Daoy (cell line): ENCODE measurements at places on chromosomes 5 and 9. TPM values are rescaled to one million over a fixed set of nuclear protein-coding genes. Genes with fewer than 3 reads are reported as not detected.

GRCh38 chr9:129555512-129556215 is 65.2 kb downstream of the C9orf50 start:
- DNase-seq, result peak; percentile 34

DNA sequence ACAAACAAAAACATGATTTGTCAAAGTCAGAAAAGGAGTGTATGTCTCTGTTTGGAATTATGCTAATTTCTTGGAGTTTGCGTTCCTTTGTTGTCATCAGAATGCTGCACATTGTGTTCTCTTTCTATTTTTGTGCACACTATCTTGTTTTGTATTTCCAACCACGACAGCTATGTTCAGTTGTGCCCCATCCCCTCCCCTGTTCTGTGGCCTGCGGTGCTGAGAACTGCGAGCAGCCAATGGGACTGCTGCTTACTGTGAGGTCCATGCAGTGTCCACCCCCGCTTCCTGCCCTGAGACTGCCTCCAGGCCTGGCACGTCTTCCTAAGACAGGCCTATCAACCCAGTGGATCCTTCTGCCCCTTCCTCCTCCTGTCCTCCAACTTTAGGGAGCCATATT is 76.8 kb downstream of the PALM2AKAP2 start:
- DNase-seq, result peak; percentile 42

DNA sequence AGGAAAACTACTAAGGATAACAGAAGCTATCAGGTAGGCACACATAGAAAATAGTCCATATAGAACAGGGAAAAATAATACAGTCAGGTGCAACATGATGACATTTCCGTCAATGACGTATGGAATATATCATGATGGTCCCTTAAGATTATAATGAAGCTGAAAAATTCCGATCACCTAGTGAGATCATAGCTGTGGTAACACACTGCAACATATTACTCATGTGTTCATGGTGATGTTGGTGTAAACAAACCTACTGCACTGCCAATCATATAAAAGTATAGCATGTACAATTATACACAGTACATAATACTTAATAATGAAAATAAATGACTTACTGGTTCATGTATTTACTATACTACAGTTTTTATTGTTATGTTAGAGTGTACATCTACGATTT is 60.0 kb downstream of the MEGF9 start:
- DNase-seq, result no peak

- DNase-seq, result no peak
Measured at GRCh38 chr9:35771943-35772342, 17.9 kb upstream of the MSMP start.

- DNase-seq, result no peak
Measured at GRCh38 chr9:92534204-92534603, 1.6 kb downstream of the ECM2 start.

DNA sequence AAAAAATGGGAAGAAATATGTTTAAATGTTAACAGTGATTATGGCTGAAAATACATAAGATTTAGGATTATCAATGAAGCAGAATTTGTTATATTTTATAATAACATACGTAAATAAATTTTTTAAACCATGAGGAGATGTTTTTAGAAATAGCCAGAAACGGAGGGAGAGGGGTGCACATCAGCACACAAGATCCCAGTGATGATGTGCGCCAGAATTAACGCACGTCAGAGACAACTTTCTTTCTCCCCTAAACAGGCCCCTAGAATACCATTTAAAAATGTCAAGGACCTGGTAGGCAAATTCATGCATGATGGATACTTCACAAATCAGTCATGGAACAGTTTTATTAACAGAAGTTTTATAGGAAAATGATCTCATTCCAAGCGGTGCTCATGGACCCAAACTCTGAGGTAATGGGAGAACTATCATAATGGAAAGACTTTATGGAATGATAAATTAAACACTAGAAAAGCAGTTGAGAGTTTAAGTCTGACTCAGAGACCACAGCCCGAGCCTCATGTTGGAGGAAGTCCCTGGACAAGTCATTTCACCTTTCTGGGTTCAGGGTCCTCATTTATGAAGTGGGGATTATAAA is 258.9 kb upstream of the GAS1 start:
- DNase-seq, result peak; percentile 85

DNA sequence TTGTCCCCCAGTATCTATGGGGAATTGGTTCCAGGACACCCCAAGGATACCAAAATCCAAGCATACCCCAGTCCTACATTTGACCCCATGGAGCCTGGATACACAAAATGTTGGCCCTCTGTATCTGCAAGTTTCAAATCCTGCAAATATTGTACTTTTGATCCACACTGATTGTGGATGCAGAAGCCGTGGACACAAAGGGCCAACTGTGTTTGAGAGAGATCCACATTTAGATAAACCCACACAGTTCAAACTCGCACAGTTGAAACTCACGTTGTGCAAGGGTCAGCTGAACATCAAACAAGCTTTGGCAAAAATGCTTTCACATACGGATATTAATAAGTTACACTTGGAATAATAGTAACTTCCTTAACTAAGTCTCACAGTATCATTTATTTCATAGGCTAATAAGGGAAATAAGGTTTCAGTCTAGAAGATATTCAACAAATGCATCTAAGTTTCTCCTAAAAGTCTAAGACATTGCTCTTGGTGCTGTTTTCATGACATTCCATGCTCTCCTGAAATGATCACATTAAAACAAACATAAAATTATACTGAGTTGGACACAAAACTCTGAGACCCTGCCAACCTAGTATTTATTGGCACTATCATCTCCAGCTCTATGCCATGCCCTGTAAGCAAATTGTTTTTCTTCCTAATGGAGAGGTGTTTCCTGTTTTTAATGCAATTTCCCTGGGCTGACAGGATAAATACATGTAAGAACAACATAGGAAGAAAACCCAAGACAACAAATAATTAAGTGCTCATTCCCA is 32.3 kb downstream of the ACTL7A start:
- no peak for DNase-seq

DNA sequence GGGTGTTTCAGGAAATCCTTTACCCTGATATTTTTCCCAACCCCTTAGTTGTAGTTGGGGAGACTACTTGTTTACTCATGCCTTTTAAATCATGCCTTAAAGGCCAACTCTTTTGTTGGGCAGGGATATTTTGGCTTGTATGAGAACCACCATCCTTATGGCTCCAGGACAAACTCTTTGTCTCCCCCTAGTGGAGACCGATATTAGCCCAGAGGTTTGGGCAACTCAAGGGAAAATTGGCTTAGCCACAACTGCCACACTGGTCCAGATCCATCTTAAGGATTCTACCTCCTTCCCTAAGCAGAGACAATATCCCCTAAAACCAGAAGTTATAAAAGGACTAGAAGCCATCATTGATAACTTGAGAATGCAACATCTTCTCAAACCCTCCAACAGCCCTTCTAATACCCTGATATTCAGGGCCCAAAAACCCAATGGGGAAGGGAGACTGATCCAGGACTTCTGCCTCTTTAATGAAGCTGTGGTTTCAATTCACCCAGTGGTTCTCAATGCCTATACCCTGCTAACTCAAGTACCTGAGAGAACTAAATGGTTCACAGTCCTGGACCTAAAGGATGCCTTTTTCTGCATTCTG is 100.9 kb upstream of the HCN1 start:
- no peak for DNase-seq

DNA sequence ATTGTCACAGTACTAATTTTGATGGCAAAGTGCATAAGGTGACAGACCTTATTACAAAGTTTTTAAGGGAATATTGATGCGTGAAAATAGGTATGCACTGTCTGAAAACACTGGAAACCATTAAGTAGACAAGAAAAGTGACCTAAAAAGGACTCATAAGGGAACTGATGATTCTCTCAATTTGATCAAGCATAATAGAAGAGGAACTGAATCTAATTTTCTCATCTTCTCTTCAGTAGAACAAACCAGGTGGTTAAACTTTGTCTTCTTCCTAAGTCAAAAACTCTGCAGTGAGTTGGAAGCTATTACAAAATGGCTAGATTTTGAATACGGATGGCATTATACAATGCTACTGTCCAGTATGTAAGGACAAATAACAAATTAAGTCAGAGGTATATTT is 53.4 kb downstream of the RNF145 start:
- DNase-seq, result no peak

DNA sequence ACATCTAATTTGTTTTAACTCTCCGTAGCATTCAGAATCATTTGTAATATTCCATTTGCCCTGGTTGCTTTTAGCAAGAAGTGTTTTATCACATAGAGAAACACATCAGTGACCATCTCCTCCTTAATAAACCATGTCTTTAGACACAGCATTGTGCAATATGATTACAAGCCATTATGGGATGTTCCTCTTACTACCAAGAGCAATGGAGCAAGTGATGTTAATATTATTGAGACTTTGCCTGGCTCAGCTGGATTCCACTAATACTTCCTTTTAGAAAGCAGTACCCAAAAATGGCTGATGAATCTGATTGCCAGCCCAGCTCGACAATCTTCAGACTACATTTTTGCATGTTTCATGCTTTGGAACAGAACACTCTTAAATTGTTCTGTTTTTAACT is 364.2 kb downstream of the OSTF1 start:
- no peak for DNase-seq

DNA sequence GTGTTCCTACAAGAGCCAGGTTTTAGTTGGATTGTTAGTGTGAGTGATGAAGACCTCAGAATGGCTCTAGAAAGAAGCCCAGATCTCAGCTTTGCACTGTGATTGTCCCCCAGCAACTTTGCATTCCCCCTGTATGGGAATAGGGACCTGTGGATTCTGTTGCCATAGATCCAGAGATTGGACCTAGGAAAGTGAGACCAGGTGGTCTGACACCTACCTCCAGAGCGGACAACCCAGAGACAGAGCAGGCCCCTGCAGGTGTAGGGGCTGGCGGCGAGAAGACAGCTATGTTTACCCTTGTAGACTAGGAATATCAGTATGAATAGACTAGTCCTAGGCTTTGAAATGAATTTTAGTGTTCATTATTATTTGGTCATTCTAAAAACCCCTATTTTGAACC is 53.6 kb downstream of the IRF1 start:
- no peak for DNase-seq

DNA sequence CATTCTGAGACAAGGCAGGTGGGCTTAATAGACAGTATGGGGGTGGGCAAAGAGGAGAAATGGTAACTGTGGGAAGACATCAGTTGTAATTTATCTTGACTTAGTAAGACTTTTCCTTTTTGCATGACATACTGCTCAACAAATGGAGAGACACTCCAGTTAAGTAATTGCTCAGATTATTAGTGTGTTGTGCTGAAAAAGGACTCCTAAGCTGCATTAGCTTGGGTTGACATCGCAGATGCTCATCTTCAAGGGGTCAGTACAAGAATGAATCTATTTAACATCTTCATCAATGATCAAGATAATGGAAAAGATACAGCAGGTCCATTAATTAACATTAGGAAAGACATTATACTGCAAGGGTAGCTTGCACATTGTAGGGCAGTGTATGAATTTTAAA is 181.1 kb upstream of the ELAVL2 start:
- DNase-seq, result no peak

FOXD4 gene
- 0.91 TPM in 1 of 2 replicates, not detected in the other for total RNA-seq

ADAMTS13 gene
- 0.27 and 1.3 TPM in 2 replicates for total RNA-seq

INSL6 gene
- not detected in 2 replicates for total RNA-seq

THBS4 gene
- 3.2 and 6.5 TPM in 2 replicates for total RNA-seq

CATSPER3 gene
- total RNA-seq, result 0.06 TPM in 1 of 2 replicates, not detected in the other

GRXCR2 gene
- not detected in 2 replicates for total RNA-seq

SPATA6L gene
- 1.0 and 3.1 TPM in 2 replicates for total RNA-seq

MAMDC2 gene
- 0.30 and 2.2 TPM in 2 replicates for total RNA-seq

C8G gene
- total RNA-seq, result 1.2 TPM in 1 of 2 replicates, not detected in the other

SPINK6 gene
- not detected in 2 replicates for total RNA-seq

MAMDC4 gene
- total RNA-seq, result 2.1 and 6.1 TPM in 2 replicates

ABO gene
- not detected in 2 replicates for total RNA-seq
